ENCODE measurements at places on chromosomes 16 and 17. TPM values are rescaled to one million over a fixed set of nuclear protein-coding genes. Genes with fewer than 3 reads are reported as not detected.

The CA7 gene
- 4.7 TPM for polyA plus RNA-seq

The TBC1D3G gene
- polyA plus RNA-seq = not detected

The DVL2 gene
- polyA plus RNA-seq = 29.7 TPM

The AGRP gene
- polyA plus RNA-seq = not detected

The LITAFD gene
- not detected for polyA plus RNA-seq

The TERB1 gene
- not detected for polyA plus RNA-seq

The FOXN1 gene
- polyA plus RNA-seq = not detected

The MVP gene
- 1.9 TPM for polyA plus RNA-seq

The TMEM238L gene
- not detected for polyA plus RNA-seq

The NPIPA5 gene
- 3.5 TPM for polyA plus RNA-seq

The CEP20 gene
- 16.2 TPM for polyA plus RNA-seq

The ADGRG1 gene
- polyA plus RNA-seq = 2.6 TPM
